Activated CD4-positive, alpha-beta T cell treated with anti-CD3 and anti-CD28 coated beads for 1 hour (primary cell): ENCODE measurements at places on chromosomes 1 and 21.

GRCh38 chr1:34108711-34109110, 56.3 kb downstream of the CSMD2 start:
- DNase-seq = no peak

DNA sequence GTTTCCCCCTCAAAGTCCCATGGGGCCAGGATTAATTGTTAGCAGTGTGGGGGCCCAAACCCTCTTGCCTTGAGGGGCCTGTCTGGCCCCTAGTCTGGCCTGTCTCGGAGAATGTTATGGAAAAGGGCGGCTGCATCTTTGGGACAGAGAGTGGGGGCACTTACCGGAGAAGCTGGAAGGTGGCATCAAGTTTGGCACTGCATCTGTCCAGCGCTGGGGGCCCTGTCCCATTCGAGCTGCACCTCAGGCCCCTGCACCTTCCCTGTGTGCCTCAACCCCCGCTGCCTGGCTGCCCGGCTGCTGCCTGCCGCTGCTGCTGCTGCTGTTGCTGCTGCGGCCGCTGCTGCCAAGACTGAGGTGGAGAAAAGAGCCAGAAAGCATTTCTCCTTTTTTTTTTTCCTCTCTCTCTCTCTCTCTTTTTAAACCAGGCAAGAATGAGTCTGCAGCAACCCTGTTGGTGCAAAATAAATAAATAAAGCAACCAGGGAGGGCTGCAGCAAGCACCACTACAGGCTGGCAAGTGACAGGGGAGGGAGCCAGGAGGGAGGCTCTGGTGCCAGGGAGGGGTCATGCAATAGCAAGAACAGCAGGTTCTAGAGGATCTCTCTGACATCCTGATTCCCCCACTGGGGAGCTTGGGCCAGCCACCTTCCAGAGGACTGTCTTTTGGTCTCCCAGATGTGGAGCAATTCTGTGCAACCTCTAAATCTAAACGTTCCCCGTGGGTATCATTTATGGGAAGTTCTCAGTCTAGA, at the start of gene LINGO4:
Gene LINGO4 (minus strand): TSS at position 354 of the 755 bp plus-strand sequence. CDS start 2,715 bp downstream, outside the sequence.
- no peak for DNase-seq

DNA sequence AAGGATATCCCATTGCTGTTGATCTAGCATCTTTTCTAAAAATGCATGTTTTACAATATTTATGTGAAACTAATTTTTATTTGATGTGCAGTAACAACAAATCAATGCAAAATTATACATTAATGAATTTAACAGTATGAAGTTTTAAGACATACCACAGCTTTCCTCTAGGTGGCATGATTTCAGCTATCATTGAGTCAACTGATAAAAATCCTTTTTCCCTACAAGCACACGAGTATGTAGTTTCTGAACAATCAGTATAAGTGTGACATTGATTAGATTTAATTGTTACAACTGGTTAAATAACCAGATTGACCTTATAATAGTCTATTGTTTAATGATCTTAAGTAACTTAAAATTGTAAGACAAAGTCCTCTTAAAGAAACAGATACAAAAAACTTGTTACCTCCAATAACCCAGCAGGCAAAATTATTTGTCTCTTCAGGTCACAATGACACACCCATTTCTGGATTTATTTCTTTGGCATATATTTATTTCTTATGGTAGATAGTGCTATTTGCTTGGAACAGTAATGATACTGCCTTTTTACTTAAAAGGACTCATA, 5.8 kb upstream of the TGFB2 start:
- no peak for DNase-seq

DNA sequence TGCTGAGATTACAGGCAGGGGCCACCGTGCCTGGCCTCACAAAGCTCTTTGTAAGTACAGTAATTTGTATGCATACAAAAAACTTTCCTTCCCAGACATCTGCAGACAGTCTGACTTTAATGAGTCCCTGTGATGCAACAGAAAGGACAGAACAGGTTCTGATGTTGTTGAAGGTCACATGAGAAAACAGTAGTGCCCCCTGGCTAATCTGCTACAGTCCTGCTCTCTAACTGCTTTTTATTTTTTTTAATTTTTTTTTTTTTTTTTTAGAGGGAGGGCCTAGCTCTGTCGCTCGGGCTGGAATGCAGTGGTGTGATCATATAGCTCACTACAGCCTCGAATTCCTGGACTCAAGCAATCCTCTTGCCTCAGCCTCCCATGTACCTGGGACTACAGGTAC, 36.7 kb downstream of the ACBD3 start:
- DNase-seq = no peak

DNA sequence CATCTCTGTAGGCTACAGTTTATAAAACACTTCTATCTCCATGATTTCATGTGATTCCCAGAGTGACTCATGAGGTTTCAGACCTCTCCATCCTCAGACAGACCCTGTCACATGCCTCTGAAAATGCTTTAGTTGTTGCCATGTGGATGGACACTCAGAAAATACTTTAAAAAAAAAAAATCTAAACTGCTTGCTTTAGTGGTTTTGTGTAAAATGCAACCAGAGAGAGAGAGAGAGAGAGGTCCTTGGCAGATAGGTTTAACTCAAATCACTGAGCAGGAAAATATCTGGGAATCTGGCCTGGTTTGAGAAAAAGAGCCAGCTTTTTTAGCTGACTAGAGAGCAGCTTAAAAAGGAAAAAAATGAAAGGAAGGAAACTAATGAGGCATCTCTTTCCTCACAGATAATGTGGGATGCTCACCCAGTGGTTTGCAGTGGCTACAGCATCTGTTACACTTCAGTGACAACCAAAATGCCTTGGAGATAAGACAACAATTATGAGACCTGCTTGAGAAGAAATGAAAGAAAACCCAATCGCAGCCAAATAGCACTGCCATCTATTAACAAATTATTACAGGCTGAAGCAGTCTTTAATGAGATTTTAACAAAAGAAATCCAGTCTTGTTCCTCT, 54.6 kb upstream of the SYT14 start:
- DNase-seq = no peak

GRCh38 chr1:206757524-206758266, 12.9 kb upstream of the IL19 start:
- no peak for DNase-seq

GRCh38 chr1:180494370-180494769, 8.0 kb downstream of the ACBD6 start:
- DNase-seq = no peak

DNA sequence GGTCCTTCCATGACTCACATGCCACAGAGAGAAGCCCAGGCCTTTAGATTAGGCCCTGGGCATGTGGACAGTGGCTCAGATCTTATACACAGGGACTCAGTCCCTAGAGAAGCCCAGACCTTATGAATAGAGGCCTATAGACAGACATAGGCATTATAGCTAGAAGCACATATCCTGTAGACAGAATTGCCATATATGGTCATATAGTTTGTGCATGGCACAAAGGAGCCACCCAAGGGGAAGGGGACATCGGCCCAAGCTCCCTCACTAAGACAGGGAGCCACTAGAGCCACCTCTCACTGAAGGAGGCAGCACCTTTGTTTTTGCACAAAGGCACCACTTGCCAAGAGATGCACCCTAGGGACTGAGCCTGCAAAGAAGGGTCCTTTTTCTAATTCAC, 2.3 kb upstream of the EFNA3 start:
- no peak for DNase-seq

DNA sequence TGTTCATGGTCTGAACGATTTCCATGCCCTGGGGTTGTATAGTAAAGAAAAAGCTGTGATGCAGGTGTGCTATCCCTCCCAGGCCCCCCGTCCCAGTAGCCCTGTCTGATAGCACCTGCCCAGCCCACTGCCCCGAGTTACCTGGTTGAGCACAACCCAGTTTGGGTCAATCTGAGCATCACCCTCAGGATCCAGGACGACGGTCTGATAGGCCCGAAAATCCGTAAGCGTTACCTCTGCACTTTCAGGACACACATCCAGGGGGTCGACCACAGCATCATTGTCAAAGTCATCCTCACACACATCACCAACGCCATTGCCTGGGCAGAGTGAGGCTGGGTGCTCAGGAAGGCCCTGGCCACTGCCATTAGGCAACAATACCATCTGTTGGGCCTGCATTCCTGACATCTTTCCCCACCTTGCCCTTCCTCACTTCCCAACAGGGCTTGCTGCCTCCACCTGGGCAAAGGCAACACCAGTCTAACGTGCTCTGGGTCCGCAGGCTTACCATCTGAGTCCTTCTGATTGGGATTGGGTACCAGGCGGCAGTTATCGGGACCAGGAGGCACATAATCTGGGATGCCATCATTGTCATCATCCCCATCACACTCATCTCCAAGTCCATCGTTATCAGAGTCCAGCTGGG, 9.7 kb downstream of the THBS3 start:
- no peak for DNase-seq

GRCh38 chr1:235979716-235980333, 85.1 kb downstream of the NID1 start:
- no peak for DNase-seq

DNA sequence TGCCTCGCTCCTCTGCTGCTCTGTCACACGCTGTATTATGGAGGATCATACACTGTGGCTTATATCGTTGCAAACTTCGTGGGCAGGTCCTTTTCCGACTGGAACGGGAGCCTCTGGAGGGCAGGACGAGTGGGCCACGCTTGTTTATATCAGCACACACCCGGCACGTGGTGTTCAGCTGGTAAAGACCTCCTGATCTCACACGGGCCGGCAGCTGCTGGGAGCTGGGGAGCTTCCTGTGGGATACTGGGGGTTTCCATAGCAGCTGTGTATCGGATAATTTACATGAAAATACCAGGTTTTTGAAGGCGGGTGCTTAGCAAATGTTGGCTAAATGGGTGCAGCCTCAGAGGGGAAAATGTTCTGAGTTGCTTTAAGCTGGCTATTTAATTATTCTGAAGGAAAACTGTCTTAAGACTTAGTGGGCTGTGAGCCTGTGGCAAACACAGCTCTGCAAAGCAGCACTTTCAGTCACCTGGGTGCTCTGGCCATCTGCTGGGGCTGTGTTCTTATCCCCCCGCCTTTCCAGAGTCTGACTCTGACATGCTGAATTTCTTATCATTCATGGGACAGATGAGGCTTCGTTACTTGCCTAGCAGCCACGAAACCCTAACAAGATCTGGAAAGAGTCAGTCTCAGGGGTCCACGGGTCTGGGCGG, 103.6 kb upstream of the GCLM start:
- no peak for DNase-seq

GRCh38 chr1:208010487-208011071, 99.7 kb upstream of the CD34 start:
- DNase-seq = no peak

GRCh38 chr1:204730826-204731459, 45.4 kb upstream of the LRRN2 start:
- no peak for DNase-seq

GRCh38 chr1:162626094-162626493, 6.2 kb upstream of the DDR2 start:
- DNase-seq = no peak

DNA sequence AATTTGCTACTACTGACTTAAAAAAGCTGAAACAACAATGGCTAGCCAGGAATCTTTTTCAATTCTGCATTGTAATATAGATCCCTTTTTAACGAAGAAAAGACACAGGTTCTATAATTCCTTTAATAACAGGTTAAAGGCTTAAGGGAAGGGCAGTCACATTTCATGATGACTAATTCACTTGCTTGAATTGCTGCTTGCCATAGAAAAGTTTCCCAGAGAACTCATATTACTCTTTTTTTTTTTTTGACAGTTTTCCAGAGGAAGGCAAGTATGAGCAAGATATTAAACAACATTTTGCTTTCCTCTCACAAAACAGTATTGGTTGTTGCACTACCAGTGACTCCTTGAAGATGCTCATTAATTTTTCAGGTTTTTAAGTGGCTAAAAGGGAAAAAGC, 60.9 kb downstream of the IL23R start:
- no peak for DNase-seq

- DNase-seq = no peak
Observed at GRCh38 chr1:12722626-12723025, 6.7 kb downstream of the AADACL3 start.

DNA sequence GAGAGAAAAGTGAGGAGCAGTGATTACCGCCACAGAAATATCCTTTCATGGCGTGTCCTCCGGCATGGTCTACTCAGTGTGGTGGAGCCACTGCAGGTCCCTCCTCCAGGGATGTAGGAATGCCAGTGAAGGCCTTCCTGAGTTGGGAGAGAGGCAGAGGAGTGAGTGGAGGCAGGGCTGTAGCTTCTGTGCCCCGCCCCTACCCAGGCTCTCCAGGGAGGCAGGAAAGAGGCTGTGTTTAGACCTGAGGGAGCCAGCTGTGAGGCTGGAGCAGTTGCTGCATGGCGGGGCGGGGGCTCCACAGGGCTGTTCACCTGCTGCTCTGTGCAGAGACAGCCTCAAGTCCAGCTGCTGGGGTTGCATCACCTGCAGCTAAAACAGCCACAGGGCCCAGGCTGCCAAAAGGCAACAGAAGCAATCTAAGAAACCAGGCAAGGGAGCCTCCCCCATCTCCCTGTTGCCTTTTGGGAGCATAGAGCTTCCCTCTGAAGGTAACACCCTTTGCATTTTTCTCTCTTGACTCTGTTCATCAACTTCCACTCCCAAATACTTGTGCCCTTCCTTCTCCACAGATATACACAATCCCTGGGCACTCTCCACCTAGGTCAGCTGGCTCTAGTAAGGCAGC, 801 bp upstream of the ANXA9 start:
- no peak for DNase-seq

DNA sequence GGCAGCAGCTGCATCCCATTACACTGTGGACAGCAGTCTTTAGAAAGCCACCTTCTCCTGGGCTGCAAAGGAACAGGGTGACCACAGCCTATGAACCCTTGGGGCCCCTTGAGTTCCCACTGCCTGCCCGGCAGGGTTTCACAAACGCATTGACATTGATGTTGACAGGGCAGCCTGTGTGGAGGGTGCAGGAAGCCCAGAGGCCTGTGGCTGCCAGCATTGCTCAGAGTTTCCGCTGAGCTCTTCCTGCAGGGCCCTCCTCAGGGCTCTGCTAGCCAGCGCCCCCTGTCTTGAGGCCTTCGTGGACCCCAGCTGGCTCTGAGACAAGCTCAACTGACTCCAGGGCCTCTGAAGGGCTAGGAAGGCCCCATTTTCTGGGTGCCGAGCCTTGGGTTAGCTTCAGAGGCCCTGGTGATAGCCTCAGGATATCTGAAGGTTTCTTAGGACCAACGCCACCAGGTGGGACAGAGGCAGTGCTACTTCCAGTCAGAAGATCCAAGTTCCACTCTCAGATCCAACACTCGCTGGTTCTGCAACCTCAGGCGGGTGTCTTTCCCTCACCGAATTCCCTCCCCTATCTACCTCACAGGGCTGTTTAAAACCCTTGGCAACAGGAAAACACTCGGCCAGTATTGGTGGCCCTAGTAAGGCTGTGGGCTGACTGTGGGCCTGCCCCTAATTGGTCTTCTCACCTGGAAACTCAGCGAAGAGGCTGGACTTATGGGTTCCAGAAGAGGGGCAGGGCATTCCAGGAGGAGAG, 27.2 kb upstream of the EPS8L3 start:
- DNase-seq = peak; percentile 71

- DNase-seq = no peak
Observed at GRCh38 chr1:233359431-233359830, 31.9 kb downstream of the MAP3K21 start.
